ENCODE measurements at places on chromosomes 1 and 21.
A peak's percentile ranks its signal among the peaks of the same experiment; 100 is the strongest.

DNA sequence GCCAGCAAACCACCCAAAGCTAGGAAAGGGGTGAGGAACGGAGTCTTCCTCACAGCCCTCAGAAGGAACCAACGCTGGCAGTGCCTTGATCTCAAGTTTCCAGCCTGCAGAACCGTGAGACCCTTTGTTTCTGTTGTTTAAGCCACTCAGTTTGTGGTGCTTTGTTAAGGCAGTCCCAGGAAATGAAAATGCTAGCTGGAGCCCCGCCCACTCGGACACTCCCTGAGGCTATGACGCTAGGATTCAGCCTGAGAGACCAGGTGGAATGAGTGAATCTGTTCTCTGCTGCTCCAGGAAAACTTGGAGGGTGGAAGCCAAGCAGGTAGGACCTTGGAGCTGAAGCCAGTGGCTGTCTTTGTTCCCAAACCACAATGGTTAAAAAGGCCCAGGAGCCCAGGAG lies 196.5 kb upstream of the POU3F1 start:
- DNase-seq: no peak

GRCh38 chr1:55604749-55605148 lies 389.6 kb upstream of the USP24 start:
- DNase-seq: no peak

DNA sequence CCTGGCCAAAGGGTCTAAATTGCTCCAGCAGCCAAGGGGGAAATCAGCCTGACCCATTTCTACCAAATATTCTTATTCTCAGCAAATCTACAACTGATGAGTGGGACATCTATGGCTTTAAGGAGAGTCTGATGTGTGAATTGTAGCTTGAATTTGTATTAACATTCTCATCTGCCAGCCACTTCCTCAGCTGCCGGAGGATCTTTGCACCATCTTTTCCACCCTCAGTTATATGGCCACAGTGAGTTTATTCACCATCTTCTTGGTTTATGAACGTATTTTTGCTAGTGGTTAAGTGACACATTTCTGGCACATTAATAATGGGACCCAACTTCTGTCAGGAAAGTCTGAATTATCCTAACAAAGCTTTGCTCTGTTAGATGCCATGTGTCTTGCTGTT lies 69.6 kb downstream of the COLGALT2 start:
- no peak for DNase-seq

DNA sequence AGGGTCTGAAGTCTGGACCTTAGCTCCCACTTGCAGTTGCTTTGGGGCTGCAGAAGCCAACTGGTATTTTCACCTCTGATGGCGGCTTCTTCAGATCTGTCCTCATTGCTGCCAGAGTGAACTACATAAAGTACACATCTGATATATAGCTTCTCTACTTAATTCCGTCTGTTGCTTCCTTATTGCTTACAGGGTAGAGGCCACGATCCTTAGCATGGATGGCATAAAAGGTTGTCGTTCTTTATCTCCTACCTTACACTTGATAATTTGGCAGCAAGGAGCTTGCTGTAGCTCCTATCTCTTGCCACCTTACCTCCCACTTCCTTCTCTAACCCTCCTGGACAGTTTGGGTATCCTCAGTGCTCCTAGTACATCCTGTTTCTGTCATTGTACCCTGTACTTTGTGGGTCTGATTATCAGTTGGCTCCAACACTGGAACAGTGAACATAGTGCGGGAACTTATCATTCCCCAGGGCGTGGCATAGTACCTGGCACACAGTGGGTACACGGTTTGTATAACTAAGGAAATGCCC lies 30.9 kb upstream of the NBL1 start:
- DNase-seq: no peak

- no peak for DNase-seq
These were observed 55.6 kb downstream of the UCK2 start for GRCh38 chr1:165883056-165883455.

DNA sequence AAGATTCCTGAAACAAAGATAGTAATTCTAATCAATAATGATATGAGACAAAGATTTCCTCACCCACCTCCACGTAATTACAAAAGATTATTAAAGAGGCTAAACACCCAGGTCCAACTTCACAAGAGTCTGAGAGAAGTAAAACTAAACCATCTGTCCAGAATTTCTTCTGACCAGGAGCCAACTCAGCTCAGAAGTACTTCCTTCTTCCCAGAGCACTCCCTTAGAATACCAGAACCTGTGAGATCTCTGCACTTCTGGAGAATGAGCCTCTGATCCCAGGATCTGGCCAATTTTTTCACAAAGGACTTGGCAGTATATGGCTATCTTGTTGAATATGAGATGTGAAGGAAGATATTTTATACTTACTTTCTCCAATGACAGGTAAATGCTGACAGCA lies 120.6 kb upstream of the PALMD start:
- DNase-seq: no peak

DNA sequence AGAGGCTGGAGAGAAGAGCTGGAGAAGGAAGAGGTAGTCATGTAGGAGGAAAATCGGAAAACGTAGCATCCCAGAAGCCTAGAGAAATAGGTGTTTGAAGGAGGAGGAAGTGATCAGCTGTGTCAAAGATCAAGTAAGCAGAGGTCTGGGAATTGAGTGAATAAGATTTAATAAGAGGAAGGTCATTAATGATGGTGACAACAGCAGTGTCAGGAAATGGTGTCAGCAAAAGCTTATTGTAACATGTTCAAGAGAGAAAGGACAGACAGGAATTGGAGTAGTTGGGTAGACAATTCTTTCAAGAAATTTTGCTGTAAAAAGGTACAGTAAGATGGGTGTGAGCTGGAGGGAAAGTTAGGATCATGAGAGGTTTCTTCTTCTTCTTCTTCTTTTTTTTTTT lies 41.6 kb upstream of the SLC6A9 start:
- DNase-seq: no peak

- DNase-seq: no peak
These were observed 409.2 kb downstream of the USH2A start for GRCh38 chr1:216014086-216014485.

DNA sequence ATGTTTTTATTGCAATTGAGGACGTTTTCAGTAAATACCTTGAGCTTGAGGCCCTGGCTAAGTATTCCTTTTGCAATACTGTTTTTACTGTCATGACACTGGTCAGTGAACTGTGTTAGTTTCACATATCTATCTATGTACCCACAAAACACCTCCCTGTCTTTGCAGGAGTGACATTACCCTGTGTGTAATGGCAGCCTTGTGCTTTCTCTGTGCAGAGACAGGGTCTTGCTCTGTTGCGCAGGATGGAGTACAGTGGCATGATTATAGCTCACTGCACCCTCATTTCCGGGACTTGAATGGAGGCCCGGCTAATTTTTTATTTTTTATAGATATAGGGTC lies 8.9 kb downstream of the YBX1 start:
- no peak for DNase-seq

- no peak for DNase-seq
These were observed 4.0 kb upstream of the GBP5 start for GRCh38 chr1:89276690-89277089.

GRCh38 chr1:114107474-114108435 lies 45.9 kb downstream of the SYT6 start:
- no peak for DNase-seq

GRCh38 chr1:203596673-203597210 lies 29.9 kb upstream of the ATP2B4 start:
- no peak for DNase-seq

DNA sequence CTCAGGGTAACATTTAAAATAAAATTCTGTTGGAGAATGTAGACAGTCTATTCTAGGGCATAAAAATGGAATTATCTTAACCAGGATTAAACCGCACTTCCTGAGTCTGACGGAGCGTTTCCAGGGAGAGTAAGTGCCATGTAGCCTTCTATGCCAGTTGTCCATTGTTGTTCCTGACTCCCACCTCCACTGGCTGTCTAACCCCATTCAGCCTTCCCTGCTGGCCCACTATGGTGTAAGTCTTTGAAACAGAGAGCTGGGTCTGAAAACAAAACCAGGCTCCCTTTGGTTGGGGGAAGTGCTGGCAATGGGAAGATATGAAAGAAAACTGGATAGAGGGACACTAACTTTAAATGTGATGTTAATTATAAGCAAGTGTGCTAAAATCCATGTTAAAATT lies 71.2 kb upstream of the CNN3 start:
- no peak for DNase-seq

- DNase-seq: no peak
These were observed 20.2 kb upstream of the ERO1B start for GRCh38 chr1:236301958-236302335.

DNA sequence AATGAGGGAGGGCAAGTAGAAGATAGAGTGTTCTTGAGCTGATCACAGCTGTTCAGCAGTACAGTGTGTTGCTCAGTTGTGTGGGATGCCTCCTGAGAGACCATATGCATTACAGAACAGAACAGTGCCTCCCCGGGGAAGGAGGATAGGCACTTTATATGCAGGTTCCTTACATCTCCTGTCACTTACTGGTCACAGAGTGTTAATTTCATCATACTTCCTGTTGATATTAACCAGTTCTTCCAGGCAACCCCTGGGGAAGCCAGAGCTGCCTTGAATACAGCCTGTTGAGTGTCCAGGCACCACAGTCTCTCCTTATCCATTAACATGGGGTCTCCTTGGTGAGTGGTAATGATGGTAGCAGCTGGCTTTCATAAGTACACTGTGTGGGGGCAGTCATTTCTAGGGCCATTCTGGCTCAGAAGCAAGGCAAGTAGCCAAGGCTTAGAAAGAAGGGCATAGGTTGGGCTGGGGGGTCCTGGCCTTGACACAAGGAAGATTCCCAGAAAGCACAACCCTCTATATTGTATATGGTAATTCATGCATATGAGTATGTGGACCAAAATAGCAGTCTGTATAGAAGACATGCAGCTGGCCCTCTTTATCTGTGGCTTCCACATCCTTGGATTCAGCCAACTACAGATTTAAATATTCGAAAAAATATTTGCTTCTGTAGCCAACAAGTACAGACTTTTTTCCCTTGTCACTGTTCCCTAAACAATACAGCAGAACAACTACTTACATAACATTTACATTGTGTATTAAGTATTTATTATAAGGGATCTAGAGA lies 142.4 kb downstream of the ZP4 start:
- no peak for DNase-seq

GRCh38 chr1:43621386-43621785 lies 28.6 kb upstream of the KDM4A start:
- DNase-seq: no peak

DNA sequence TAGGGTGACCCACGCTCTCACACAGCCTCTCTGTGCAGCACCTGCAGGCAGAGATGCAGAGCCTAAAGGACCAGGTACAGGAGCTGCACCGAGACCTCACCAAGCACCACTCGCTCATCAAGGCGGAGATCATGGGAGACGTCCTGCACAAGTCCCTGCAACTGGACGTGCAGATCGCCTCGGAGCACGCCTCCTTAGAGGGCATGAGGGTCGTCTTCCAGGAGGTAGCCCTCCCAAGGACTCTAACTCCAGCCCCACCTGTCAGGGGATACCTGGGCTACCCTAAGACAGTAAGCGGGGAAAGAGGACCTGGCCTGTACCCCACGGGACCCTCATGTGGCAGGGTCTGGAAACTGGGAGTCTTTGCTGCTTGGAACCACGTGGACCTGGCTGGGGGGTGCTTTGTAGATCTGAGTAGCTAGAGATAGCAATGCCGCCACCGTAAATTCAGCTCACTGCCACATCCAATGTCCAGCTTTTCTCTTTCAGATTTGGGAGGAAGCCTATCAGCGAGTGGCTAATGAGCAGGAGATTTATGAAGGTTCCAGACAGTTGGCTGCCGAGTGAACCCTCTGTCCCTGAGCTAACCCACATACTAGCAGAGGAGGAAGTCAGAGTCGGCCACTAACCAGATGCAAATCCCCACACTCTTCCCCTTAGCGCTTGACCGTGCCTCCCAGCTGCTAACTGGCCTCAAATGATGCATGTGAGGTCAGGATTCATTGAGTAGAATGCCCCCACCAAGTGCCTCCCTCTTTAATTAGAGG lies 6.5 kb downstream of the RNF207 start:
- DNase-seq: no peak

- no peak for DNase-seq
These were observed 22.1 kb downstream of the GRHL3 start for GRCh38 chr1:24341260-24341659.

DNA sequence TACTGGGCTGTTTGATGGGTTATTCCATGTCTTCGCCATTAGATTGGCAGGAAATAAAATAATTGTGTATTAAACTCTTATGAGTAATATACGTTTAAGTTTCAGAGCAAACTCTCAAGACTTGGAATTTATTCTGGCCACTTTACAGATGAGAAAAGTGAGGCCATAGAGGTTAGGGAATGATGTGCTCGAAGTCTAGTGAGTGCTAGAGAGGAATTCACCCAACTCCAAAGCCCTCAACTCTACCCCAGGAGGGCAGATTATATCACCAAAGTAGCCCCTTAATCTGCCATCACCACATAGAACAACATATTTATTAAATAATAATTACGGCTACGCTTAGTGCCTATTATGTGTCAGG lies 440 bp upstream of the MUL1 start:
- DNase-seq: no peak

- DNase-seq: no peak
These were observed 65.5 kb downstream of the UBE2T start for GRCh38 chr1:202276081-202276715.

- DNase-seq: peak; percentile 28
These were observed 37.0 kb downstream of the CAPN8 start for GRCh38 chr1:223628233-223629125.

DNA sequence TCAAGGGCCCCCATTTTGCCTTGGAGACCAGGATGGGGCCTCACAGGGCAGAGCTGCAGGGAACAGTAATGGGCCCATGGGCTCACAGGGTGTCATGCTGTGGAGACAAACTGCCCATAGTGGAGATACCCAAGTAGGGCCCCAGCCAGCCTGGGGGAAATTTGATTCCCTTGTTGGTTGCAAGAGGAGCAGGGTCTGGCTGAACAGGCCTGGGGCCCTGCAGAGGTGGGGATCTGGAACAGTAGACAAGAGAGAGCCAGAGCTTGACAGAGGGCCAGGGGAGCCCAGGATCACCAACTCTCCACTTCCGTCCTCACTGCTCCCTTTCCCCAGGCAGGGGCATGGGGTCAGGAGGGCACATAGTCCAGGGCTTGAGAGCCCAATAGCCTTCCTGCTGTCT lies 8.7 kb downstream of the S100B start:
- DNase-seq: no peak

DNA sequence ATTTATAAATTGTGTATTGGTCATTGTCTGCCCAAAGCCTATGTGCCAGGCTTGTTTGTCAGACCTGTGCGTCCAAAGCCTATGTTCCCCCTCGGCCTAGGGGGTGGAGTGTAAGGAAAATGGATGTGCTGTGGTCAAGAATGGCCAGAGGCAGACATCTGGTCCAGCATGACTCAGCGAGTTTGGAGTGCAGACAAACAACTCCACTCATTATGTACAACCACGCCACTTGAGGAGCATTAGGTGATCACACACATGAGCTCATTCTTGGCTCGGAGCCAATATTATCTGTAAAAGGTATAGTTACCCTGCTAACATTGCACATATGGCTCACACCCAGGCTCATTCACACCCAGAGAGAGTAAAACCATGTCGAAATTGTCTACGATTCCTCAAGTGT lies 1047.6 kb upstream of the ADGRL4 start:
- no peak for DNase-seq

GRCh38 chr1:85078903-85079302 lies 30.6 kb upstream of the MCOLN3 start:
- DNase-seq: no peak

DNA sequence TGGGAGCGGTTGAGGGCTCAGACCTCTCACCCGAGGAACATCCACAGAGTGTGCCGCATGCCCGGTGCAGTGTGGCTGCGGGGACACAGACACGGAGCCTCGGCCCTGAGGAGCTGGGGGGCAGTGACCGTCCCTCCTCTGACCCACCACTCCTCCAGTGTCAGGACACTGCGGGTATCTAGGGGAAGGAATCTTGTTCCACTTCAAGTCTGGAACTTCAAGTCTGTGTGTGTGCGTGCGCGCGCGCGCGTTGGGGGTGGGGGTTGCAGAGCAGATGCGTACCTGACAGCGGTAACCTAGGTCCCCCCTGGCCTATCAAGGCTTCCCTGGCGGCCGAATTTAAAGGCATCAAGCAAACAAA lies 17.3 kb downstream of the PCSK9 start:
- no peak for DNase-seq
